ENCODE measurements at places on chromosomes 4 and X. TPM values are rescaled to one million over a fixed set of nuclear protein-coding genes. Genes with fewer than 3 reads are reported as not detected.
A peak's percentile ranks its signal among the peaks of the same experiment; 100 is the strongest.

DNA sequence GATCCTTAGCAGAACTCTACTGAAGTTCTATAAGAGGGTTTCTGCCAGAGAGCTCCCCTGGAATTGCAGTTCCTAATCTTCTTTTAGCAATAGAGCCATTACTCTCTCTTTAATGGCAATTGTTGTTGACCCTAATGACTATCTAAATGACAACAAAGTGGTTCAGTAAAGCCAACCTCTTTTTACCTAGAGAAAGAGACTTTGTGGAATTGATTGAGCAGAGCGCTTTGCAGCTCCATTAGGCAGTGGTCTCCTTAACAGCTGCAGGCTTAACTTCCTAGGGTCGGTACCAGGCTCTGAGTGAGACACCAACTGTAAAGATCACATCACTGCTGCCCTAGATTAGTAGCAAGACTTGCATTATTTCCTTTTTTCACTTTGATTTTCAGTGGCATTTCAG is 1472.9 kb upstream of the TENM3 start:
- H3K27ac ChIP-seq = no peak overlapping the region
- no peak overlapping the region for H3K4me3 ChIP-seq
- no peaks in the 10 kb centered on the region for H3K27me3 ChIP-seq
- H3K4me1 ChIP-seq = no peaks in the 10 kb centered on the region
- no peak for DNase-seq
- no peaks in the 10 kb centered on the region for H3K36me3 ChIP-seq

- no peak overlapping the region for H3K4me3 ChIP-seq
- H3K27ac ChIP-seq = no peak overlapping the region
- DNase-seq = no peak
- H3K36me3 ChIP-seq = no peaks in the 10 kb centered on the region
Observed at GRCh38 chr4:41709844-41710481, 38.6 kb downstream of the PHOX2B start.

DNA sequence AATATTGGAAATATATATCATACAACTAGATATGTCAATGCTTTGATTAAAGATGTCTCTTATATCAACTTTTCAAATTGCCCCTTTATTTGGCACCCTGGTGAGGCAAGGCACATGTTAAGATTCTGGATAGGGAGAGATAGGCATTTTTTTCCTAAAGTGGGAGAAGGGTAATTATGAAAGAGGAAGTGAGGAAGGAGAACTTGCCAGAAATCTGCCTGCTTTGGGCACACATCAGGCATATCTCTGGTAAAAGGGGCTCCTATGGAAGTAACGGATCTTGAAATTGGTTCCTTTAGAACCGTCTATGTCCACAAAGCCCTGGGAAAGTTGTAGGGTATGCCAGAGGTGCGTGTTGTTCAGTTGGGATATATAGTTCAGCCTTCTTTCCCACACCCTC is 5.7 kb downstream of the IL15 start:
- H3K36me3 ChIP-seq = no peaks in the 10 kb centered on the region
- DNase-seq = no peak
- peak overlapping the region; percentile 75 for H3K27ac ChIP-seq
- peaks cover 70% of the 10 kb centered on the region for H3K4me1 ChIP-seq

DNA sequence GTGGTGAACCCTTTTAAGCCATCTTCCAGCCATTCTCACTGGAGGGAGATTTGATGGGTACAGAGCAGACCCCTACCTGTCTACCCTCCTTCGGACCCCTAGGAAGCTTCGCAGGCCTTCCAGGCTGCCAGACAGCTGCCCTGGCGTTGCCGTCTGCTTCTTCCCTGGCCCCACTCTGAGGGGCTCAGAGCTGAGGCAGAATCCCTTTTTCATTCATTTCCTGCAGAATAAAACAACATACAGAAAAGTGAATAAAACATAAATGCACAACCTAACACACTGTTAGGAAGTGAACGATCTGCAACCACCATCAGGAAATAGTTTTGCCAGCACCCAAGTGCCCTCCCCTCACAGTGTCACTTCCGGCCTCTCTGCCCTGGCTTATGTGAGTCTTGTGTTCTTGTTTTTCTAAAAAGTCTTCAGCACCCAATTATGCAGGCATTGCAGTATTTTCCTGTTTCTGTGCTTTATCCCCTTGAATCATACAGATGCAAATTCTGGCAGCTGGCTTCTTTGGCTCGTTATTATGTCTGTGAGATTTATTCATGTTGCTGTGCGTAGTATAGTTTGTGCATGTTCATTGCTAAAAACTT is 5.6 kb upstream of the ADD1 start:
- peak overlapping the region; percentile 56 for H3K27ac ChIP-seq
- no peaks in the 10 kb centered on the region for H3K36me3 ChIP-seq
- peak overlapping the region; percentile 15 for H3K4me3 ChIP-seq
- no peaks in the 10 kb centered on the region for H3K27me3 ChIP-seq
- no peak for DNase-seq

- no peak for DNase-seq
- H3K27ac ChIP-seq = no peak overlapping the region
- peaks cover 14% of the 10 kb centered on the region for H3K4me1 ChIP-seq
- H3K27me3 ChIP-seq = no peaks in the 10 kb centered on the region
- peaks cover 100% of the 10 kb centered on the region for H3K36me3 ChIP-seq
Observed at GRCh38 chr4:17623451-17624001, 9.1 kb downstream of the MED28 start.

- no peak for DNase-seq
- H3K4me3 ChIP-seq = no peak overlapping the region
- peaks cover 22% of the 10 kb centered on the region for H3K4me1 ChIP-seq
- no peaks in the 10 kb centered on the region for H3K36me3 ChIP-seq
Observed at GRCh38 chr4:47531241-47531953, 46.3 kb downstream of the ATP10D start.

GRCh38 chrX:124925681-124926080 is 394.0 kb upstream of the TEX13C start:
- no peak overlapping the region for H3K4me3 ChIP-seq
- H3K27ac ChIP-seq = no peak overlapping the region
- no peaks in the 10 kb centered on the region for H3K27me3 ChIP-seq
- no peak for DNase-seq
- H3K36me3 ChIP-seq = no peaks in the 10 kb centered on the region

DNA sequence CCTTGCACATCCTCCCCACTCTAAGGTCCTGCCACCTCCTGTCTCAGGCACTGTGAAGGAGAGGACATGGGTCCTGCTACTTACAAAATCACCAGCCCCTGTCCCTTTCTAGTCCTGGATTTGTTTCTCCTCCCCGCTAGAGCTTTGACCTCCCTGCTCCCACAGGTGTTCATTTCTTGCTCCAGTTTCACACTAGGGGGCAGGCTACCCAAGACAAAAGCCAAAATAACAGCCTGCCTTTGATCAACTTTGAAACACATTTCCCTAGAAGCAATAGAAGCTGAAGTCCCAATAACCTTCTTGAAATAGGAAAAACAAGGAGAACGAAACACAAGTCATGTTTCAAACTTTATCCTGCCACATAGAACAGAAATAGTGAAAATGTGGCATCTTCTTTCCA is 164.4 kb downstream of the QDPR start:
- H3K4me1 ChIP-seq = no peaks in the 10 kb centered on the region
- H3K27me3 ChIP-seq = no peaks in the 10 kb centered on the region

The NKX1-1 gene
- total RNA-seq = not detected

The SLBP gene
- 60.1 TPM for total RNA-seq

All from esophagus squamous epithelium (tissue), 5 donors.